AG04449 (cell line): ENCODE measurements at places on chromosomes 16 and 17.

DNA sequence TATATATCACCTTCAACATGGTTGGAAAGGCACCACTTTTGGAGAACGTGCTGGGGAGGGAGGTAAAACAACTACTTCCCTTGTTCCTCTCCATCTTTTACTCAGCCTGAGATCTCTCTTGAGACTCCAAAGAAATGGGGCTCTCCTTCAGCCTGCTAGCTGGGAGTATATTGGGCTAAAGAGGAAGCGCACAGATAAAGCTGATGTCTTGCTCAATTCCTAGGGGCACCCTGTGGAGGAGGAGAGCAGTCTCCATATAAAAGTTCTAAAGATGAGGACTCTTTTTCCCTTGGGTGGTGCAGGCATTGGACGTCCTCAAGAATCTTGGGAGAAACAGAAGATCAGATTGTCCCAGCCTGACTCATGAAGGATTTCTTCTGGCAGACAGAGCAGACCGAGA is 4.6 kb upstream of the ETV4 start:
- DNase-seq, result no peak

DNA sequence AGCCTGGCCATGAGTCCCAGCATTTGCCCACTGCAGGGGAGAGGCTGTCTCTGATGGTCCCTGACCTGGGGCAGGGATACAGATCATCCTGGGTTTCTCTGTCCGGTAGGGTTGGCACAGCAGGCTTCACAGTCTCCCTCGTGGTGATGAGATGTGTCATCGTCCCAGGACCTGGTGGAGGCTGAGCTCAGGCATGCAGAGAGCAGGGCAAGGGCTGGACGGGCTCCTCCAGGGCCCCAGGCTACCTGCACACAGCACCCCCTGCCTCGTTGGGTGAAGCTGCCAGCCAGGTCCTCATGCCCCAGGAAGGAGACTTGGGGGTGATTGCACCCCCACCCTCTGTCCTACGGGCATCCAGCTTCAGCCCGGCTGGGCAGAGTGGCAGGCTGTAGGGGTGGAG is 155.8 kb upstream of the GSE1 start:
- no peak for DNase-seq

GRCh38 chr17:45413498-45413923 is 19.2 kb downstream of the ARHGAP27 start:
- DNase-seq, result no peak

- DNase-seq, result no peak
Measured at GRCh38 chr17:7846765-7847661, 7.9 kb upstream of the TMEM88 start.

- no peak for DNase-seq
Measured at GRCh38 chr17:13008461-13008860, 9.4 kb downstream of the ELAC2 start.

DNA sequence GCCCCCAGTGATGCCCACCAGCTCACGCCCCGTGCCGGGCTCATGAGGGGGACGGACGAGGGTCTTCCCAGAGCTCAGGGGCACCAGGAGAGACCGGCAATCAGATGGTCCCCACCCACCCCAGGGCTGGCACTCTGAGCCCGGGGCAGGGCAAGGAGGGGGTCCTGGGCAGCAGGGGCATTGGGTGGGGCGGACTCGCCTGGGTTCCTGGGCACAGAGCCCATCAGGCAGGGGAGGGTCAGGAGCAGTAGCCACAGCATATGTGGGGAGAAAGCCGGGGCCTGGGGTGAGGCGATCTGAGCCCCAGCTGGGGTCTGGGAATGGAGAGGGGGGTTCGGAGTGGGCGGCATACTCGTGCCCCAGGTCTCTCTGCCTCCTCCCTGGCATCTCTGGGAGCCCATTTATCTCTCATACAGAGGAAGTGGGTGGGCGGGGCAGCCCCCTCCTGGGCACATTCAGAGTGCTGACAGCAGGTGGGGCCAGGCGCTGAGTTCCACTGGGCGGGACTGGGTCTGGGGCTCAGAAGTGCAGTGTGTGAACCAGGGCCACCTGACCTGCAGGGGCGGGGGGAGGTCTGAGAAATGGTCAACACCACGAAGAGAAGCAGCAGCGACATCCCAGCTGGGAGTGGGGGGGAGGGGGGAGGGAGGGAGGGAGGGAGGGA is 20.5 kb upstream of the UBE2I start:
- DNase-seq, result no peak

DNA sequence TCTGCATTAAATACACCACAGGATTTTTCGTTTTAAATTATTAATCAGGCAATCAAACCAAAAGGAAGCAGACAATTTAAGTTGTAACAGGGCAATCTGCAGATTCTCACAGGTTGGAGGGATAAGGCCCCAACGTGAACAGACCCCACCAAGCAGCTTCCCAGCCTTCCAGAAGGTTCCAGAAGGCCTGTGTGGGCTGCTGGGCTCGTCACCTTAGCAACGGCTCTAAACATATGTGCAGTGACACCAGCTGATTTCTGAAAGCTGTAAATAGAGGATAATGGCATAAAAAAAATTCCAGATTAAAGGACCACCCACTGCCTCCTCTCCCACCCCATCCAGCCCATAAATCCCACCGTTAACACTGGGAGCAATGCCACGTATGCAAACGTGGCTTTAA is 123.8 kb downstream of the ZNF778 start:
- no peak for DNase-seq

GRCh38 chr17:47810200-47810821 is 11.3 kb downstream of the OSBPL7 start:
- DNase-seq, result peak; percentile 60

GRCh38 chr17:10798910-10799309 is 5.0 kb downstream of the TMEM238L start:
- DNase-seq, result no peak

DNA sequence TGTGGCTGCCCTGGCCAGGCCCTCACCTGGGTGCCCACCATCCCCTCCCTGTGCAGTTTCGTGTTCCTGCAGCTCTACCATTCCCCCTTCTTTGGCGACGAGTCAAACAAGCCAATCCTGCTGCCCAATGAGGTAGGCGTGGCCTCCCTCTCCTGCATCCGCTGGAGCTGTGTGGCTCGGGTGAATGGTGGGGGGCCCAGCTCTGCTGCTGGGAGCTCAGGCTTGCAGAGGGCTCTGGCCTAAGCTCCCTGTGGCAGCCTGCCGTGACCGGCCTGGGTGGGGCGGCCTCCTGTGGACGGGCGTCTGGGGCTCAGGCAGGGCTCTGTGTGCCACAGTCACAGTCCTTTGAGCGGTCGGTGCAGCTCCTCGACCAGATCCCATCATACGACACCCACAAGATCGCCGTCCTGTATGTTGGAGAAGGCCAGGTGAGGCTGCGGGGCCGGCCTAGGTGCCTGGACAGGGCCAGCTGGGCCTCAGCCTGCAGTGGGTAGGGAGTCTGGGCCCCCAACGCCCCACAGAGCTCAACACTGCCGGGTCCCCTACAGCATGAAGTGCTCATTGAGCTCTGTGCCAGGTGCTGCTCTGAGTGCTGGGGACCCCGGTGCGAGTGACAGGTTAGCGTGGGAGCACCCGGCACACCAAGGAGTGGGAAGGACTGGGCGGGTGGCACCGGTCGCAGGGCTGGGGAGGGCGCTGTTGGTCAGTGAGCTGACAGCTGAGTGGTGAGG is 37.3 kb downstream of the TSC2 start:
- no peak for DNase-seq

DNA sequence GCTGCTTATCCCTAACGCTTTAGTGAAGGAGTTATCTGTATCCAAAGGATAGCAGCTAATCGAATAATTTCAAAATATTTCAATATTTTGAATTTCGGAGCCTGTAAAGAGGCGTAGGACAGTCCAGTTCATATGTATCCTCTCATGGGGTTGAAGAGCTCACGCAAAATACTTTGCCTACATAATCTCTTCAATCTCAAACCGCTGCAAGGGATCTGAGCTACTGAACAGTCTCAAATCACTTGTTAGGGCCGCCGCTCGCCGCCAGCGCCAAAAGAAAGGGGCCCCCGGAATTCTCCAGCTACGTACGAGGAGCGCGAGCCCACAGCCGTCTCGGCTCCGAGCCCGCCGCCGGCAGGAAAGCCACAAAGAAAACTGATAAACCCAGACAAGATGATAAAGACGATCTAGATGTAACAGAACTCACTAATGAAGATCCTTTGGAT is 601 bp upstream of the RFWD3 start:
- no peak for DNase-seq

DNA sequence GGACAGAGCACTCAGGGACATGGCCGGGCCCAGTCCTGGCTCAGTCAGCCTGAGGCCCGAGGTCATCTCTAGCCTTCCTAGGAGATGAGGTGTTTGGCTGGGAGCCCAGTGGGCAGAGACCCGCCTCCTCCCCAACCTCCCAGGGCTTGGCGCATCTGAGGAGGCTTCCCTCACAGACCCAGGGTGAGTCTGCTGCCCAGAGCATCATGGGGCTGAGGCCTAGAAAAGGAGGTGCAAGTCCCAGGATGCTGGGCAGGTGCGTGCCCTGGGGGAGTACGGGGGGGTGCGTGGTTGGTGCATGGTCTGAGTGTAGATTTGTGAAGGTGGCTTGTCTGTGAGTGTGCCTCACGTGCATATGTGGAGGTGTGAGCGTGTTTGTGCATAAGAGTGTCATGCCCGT is 4.7 kb downstream of the PDE6G start:
- peak; percentile 59 for DNase-seq

DNA sequence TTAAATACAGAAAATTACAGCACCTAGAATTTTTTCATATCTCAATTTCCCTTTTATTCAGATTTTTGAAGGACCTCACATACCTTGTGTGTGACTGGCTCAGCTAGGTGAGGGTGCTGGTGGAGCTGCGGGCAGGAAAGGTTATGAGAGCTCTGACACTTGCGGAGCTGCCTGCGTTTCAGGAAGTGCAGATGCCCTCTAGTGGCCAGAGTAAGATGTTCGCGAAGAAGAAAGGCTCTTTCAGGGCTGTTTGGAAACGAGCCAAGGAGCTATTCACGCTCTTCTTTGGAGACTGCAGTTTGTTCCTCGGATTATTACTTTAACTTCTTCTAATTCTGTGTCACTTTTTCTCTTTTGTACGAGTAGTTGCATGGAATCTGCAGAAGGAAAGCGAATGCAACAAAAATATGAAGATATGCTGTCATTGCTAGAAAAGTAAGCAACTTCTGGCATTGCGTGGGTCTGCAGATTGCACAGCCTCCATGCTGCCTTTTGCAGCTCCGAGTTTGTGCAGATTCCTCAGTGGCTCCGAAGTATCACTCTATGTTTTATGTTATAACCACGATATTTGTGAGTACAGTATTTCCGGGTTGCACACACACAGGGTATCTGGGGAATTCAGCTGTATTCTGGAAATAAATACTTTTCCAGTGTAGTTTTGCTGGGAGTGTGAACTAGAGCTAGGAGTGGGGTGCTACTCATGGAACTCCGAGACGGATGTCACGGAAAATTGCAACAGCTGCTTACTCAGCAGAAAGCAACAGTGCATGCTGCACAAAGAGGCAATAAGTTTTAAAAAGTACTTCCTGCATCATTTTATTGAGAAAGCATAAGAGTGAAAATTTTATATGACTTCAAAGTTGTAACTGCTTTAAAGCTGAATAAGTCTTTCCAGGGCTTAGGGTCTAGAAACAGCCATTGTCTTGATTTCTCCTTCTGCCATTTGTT is 46.3 kb downstream of the DNAH9 start:
- DNase-seq, result no peak

DNA sequence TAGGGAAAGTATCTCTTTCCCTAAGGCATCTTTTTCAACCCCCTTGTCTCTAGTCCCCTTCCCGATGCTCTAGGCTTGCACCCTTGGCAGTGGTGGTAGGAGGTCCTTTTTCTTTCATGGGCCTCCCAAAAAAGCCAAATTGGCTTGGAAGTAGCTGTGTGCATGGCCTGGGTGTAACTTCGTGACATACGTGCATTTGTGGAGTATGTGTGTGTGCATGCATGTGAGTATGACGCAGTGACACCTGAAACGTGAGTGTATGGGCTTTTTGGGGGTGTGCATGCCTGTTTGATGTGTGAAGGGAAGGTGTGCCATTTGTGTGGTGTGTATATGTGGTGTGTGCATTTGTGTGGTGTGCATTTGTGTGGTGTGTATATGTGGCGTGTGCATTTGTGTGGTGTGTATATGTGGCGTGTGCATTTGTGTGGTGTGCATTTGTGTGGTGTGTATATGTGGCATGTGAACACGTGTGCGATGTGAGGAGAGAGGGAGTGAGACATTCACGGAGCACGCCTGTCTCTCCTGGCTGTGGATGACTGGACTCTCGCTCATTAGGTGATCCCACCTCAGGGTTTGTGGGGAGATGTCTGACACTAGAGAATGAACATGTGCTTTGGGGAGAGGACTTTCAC is 15.7 kb downstream of the IGFBP4 start:
- DNase-seq, result no peak

- no peak for DNase-seq
Measured at GRCh38 chr17:34365340-34365739, 2.3 kb upstream of the CCL1 start.

DNA sequence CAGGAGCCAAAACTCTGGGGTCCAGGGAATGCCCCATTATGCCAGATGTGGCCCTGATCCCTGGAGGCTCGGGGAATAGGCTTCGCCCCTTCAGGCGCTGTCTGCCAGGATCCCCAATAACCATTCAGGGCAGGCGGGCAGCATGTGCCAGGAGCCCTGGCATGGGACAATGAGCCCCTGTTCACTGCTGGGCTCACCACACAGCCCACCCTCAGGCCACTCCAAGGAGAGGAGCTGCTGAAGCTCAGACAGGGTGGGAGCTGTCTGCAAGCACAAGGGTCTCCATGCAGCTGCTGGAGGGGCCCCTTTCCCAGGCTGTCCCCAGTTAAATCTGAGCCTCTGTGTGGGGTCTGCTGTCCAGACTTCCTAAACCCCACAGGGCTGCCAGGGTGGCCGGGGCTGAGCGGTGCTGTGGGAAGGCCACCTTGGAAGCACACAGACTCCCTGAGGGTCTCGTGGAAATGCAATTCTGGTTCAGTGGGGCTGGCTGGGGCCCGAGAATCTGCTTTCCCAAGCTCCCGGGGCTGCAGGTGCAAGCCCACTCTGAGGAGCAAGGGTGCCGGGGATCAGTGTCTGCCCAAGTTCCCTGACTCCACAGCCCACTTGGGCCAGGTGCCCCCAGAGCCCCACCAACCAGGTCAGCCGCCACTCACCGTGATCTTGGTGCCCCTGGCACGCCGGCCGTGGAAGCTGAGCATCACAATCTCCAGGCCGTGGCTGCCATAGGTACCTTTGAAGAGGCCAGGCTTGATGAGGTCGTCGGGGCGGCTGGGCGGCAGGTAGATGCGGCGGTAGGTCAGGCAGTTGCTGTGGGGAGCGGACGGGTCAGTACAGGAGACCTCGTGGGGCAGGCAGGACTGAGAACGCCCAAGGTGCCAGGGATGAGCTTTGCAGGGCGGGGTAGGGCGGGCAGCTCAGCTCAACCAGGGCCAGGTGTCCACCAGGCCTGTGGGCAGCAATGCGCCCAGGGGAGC is 17.7 kb upstream of the C16orf95 start:
- DNase-seq, result no peak

- DNase-seq, result peak; percentile 74
Measured at GRCh38 chr17:66567234-66568170, 265.1 kb downstream of the PRKCA start.
